ENCODE measurements at places on chromosomes 5 and 9. TPM values are rescaled to one million over a fixed set of nuclear protein-coding genes. Genes with fewer than 3 reads are reported as not detected.

DNA sequence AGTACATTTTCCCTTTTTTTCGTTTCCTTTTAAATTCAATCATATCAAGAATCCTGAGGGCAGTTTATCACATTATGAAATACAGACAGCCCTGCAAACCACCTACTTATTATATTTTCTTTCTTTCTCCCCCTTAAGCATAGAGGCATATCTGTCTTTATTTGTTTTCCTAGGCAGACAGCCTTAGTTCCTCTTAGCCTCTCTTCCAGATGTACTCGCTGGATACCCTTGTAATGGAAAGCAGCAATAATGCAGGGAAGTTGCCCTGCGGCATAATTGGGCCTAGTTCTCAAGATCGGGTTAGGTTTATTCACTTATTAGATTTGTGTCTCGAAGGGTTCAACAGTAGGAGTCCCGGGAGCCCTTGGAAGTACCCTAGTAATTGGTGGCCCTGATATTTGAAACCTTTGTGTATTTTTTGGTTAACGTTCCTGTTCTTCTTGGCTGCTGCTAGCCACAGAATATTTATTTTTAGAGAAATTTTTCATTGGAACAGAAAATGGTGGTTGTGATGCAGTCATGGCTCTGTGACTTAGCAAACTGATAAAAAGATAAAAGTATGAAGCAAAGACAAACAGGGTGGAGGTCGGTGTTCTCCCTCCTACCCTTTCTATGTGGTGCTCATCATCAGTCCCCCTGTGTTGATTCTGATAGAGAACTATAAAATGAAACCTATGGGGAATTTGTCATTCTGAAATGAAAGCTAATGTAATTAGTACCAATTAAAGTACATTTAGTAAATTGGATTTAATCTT lies 6.4 kb downstream of the TLE4 start:
- peak overlapping the region; percentile 40 for H3K27ac ChIP-seq
- H3K36me3 ChIP-seq, result no peaks in the 10 kb centered on the region
- H3K27me3 ChIP-seq, result no peaks in the 10 kb centered on the region
- DNase-seq, result no peak
- peak overlapping the region; percentile 53 for H3K4me3 ChIP-seq
- H3K4me1 ChIP-seq, result peaks cover 47% of the 10 kb centered on the region

DNA sequence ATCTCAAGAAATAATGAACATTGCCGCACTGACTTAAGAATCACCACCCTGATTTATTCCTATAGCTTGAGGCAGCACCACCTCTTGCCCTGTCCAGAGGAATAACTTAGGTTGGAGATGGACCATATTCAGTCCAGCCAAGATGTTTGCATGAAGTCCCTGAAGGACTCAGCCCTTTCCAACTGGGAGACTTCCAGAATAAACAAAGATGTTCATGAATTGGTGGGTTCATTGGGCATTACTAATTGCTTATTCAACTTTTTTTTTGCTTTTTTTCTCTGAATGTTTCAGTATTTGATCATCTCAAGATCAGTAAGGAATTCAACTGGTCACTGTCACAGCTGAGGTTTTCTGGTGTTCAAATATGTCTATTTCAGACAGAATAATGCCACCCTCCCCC lies 470.6 kb downstream of the CCDC171 start:
- H3K36me3 ChIP-seq, result no peaks in the 10 kb centered on the region
- no peak for DNase-seq
- no peak overlapping the region for H3K27ac ChIP-seq
- no peak overlapping the region for H3K4me3 ChIP-seq
- H3K27me3 ChIP-seq, result no peaks in the 10 kb centered on the region
- no peaks in the 10 kb centered on the region for H3K4me1 ChIP-seq

DNA sequence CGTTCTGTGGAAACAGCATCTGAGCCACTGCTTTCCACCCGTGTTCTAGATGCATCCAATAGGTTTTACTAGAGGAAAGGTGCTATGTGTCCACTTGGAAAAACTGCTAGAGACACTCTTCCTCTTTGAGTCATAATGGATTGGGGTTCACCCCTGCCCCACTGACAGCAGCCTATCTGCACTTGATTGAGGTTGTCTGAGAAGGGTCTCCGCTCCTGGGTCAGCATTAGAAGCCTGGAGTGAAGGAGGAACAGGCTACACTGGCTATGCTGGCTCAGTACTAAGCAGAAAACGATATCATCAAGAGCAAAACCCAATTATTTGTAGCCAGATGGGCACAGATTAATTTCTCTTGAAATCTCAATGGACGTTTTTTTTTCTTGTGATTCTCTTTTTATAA lies 152.6 kb upstream of the IQGAP2 start:
- DNase-seq, result no peak
- peaks cover 8% of the 10 kb centered on the region for H3K27me3 ChIP-seq
- no peak overlapping the region for H3K4me3 ChIP-seq
- H3K27ac ChIP-seq, result no peak overlapping the region
- H3K36me3 ChIP-seq, result no peaks in the 10 kb centered on the region
- no peaks in the 10 kb centered on the region for H3K4me1 ChIP-seq

DNA sequence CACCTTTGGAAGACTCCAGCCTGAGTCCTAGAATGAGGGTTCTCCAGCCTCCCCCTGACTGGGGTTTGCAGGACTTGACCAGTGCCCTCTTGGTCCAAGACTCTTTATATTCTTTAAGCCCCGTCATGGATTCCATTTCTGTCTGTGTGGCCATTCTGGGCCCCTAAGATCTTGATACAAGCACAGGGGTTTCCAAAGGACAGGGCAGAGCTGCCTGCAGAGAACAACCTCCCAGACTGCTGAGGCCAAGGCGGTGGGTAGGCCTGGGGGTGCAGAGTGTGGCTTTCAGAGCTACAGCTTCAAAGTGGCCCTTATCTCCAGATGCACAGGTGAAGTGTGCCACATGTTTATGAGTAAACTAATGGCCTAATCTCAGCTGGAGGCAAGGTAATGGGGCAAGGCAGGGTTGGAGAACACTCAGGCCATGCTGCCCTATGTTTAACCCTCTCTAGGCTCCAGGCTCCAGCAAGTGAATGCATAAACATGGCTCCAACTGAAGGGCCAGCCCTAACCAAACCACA lies 32.1 kb downstream of the FOXI1 start:
- no peaks in the 10 kb centered on the region for H3K4me1 ChIP-seq
- no peak overlapping the region for H3K27ac ChIP-seq
- H3K27me3 ChIP-seq, result peaks cover 9% of the 10 kb centered on the region
- no peak overlapping the region for H3K4me3 ChIP-seq

GRCh38 chr9:92717201-92718085 lies 47.2 kb downstream of the BICD2 start:
- H3K36me3 ChIP-seq, result peaks cover 3% of the 10 kb centered on the region
- no peak overlapping the region for H3K27ac ChIP-seq
- no peak for DNase-seq
- H3K4me3 ChIP-seq, result no peak overlapping the region
- H3K4me1 ChIP-seq, result peaks cover 54% of the 10 kb centered on the region

DNA sequence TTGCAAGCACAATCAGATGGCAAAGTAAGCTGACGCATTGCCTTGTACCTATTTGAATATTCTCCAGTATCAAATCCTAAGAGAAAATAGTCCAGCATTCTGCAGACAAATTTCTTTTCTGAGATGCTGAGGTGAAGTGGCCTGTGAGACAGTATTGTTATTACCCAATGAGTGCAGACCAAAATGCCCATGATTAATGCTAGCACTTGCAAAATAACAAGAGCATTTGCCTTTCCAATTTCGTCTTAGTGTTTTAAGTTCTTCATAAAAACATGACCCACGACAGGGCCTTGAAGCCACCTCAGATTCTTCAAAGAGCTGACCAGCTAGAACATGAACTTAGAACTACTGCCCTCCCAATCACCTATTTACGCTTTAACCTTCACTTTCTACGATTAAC lies 2.6 kb upstream of the IQGAP2 start:
- peaks cover 15% of the 10 kb centered on the region for H3K27me3 ChIP-seq
- H3K36me3 ChIP-seq, result no peaks in the 10 kb centered on the region
- H3K27ac ChIP-seq, result no peak overlapping the region

DNA sequence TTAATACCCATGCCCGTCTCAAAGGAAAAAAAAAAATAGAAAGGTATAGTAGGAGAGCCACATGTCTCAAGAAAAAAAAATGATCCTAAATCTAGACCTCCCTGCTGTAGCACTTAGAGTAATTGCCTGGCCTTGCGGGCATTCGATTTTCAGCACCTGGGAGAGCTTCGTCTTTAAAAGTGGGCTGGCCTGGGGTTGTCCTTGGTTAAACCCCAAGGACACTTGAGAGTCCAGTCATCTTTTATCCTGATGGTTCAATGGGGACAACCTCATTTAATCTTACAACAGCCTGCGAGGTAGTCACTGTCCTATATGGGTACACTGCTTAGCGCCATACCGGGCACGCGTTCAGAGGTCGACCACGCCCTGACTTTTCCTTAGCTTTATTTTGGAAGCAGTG lies 60.1 kb downstream of the MAT2B start:
- no peak overlapping the region for H3K27ac ChIP-seq
- no peaks in the 10 kb centered on the region for H3K36me3 ChIP-seq
- H3K27me3 ChIP-seq, result peaks cover 73% of the 10 kb centered on the region
- DNase-seq, result no peak

- no peaks in the 10 kb centered on the region for H3K4me1 ChIP-seq
- H3K27ac ChIP-seq, result no peak overlapping the region
- H3K27me3 ChIP-seq, result no peaks in the 10 kb centered on the region
- H3K36me3 ChIP-seq, result no peaks in the 10 kb centered on the region
These were observed 210.2 kb downstream of the FRMD3 start for GRCh38 chr9:83327750-83328622.

- H3K27me3 ChIP-seq, result peaks cover 12% of the 10 kb centered on the region
- H3K27ac ChIP-seq, result no peak overlapping the region
- no peak for DNase-seq
- no peaks in the 10 kb centered on the region for H3K4me1 ChIP-seq
These were observed 44.0 kb upstream of the MAP1B start for GRCh38 chr5:72063219-72063819.

GRCh38 chr9:98810102-98810842 lies 2.8 kb downstream of the GALNT12 start:
- H3K4me1 ChIP-seq, result peaks cover 25% of the 10 kb centered on the region
- H3K27ac ChIP-seq, result no peak overlapping the region
- H3K36me3 ChIP-seq, result no peaks in the 10 kb centered on the region
- DNase-seq, result no peak
- H3K4me3 ChIP-seq, result peak overlapping the region; percentile 71

DNA sequence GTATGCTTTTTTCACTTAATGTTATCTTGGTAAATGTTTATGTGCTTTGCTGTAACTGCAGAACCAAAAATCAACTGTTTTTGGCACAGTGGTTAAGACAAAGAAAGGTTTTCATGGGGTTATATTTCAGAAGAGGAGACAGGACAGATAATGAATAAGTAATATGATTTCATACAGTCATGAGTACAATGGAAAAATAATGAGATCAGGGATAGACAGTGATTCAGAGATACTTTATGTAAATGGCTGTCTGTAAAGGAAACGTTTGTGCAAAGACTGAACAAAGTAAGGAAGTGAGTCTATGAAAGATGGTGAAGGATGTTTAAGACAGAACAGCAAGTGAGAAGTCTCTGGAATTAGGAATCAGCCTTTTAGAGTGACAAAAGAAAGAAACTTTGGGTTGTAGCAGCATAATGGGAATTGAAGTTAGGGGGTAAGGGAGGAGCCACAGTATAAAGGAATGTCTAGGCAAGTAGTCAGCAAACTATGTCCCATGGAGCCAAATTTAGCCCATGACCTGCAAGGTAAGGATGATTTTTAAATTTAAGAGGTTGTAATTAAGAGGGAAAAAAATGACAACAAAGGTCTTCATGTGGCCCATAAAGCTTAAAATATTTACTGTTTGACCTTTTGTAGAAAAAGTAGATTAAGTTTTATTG lies 55.0 kb downstream of the TNPO1 start:
- no peaks in the 10 kb centered on the region for H3K4me1 ChIP-seq
- no peaks in the 10 kb centered on the region for H3K27me3 ChIP-seq
- H3K27ac ChIP-seq, result no peak overlapping the region
- DNase-seq, result no peak
- no peak overlapping the region for H3K4me3 ChIP-seq

DNA sequence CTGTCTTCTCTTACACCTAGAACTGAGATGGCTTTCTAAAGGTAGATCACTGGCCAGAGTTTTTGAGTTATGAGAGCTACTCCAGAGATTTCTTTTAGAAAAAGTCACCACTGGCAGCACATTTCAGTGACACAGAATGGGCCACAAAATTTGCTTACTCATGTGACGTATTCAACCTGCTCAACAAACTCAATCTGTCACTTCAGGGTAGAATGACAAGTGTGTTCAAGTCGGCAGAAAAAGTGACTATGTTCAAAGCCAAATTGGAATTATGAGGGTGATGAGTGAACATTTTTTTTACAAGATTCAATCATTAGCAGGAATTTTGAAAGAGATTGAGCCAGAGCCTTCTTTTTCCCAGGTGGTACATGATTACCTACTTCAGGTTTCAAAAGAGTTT lies 46.5 kb downstream of the TAF11L14 start:
- H3K4me1 ChIP-seq, result no peaks in the 10 kb centered on the region
- H3K27ac ChIP-seq, result no peak overlapping the region
- DNase-seq, result no peak
- no peak overlapping the region for H3K4me3 ChIP-seq
- H3K36me3 ChIP-seq, result no peaks in the 10 kb centered on the region
- H3K27me3 ChIP-seq, result no peaks in the 10 kb centered on the region

EGFL7 gene
- not detected for polyA plus RNA-seq

SARDH gene
- polyA plus RNA-seq, result not detected

GLRA1 gene
- not detected for polyA plus RNA-seq

GFPT2 gene
- polyA plus RNA-seq, result not detected

BSPRY gene
- polyA plus RNA-seq, result 1.2 TPM

LRRC19 gene
- 0.37 TPM for polyA plus RNA-seq

SHOC1 gene
- polyA plus RNA-seq, result not detected

All from naive B cell (primary cell).